ENCODE measurements at places on chromosomes 16 and 17.

GRCh38 chr16:1223355-1224214 is 1.5 kb downstream of the TPSG1 start:
- H3K4me1 ChIP-seq = no peaks in the 10 kb centered on the region
- no peak overlapping the region for H3K4me3 ChIP-seq
- no peak for DNase-seq

- no peak within 1 kb of the TSS for H3K27ac ChIP-seq
- peak within 1 kb of the TSS; percentile 64 for H3K4me3 ChIP-seq
- no peaks in the 10 kb centered on the region for H3K36me3 ChIP-seq
- H3K27me3 ChIP-seq = peaks cover 79% of the 10 kb centered on the region
These were observed at the start of gene HAP1 for GRCh38 chr17:41734139-41734948. Gene HAP1, minus strand, starts transcription at chr17:41734643. Its CDS starts 9 bp downstream, at chr17:41734634.

- H3K36me3 ChIP-seq = no peaks in the 10 kb centered on the region
- peaks cover 35% of the 10 kb centered on the region for H3K4me1 ChIP-seq
- no peak overlapping the region for H3K4me3 ChIP-seq
These were observed 14.3 kb downstream of the PRCD start for GRCh38 chr17:76554131-76554530.

GRCh38 chr16:776824-777223 is 11.4 kb downstream of the RPUSD1 start:
- H3K4me3 ChIP-seq = no peak overlapping the region
- peaks cover 12% of the 10 kb centered on the region for H3K27me3 ChIP-seq

DNA sequence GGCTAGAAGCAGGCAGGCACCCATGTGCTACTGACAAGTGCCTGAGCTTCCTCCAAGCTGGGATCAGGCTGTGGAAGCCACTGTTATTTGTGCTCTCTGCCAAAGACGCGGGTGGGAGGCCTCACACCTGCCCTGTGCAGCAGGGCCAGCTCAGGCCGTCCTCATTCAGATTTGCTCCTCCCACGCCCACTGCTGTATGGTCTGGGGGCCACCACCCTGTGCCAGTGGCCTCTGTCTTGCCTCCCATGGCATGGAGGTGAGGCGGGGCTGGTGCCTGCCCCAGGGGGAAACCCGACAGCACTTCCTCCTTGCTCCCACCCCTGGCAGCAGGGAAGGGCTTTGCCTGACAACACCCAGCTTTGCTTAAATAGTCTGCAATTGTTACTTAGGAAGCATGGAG is 356.5 kb upstream of the CDH8 start:
- no peak overlapping the region for H3K27ac ChIP-seq
- H3K4me1 ChIP-seq = no peaks in the 10 kb centered on the region
- H3K4me3 ChIP-seq = no peak overlapping the region
- no peaks in the 10 kb centered on the region for H3K36me3 ChIP-seq
- DNase-seq = no peak

DNA sequence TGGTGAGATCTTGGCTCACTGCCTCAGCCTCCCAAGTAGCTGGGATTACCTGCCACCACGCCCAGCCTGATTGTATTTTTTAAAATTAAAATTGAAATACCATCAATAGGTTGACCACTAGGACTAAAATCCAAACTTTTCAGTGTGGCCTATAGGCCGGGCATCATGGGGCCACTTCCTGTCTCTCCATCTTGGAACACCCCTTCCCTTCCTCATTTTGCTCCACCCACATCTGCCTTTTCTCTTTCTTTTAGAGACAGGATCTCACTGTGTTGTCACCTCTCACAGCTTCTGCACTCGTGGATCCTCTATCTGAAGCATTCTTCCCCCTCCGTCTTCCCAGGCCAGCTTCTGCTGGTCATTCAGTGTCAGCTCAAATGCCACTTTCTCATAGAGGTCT is 57.0 kb downstream of the BMERB1 start:
- H3K27ac ChIP-seq = no peak overlapping the region
- peaks cover 2% of the 10 kb centered on the region for H3K27me3 ChIP-seq
- DNase-seq = no peak
- no peak overlapping the region for H3K4me3 ChIP-seq

DNA sequence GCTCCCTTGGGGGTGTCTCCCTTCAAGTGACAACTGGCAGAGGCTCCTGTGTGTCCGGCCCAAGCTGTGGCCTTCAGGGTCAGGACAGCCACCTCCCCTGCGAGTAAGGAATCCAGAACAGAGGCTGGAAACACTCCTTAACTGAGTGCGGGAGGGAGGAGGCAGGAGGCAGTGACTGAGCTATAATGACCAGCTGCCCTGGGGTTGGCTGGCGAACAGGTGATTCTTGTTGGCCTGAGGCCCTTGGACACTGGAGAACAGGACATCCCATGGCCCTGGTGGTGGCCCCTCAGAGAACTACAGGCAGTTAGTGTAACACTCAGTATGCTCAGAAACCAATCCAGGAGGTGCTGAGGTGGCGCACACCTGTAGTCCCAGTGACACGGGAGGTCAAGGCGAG is 9.4 kb upstream of the SNAI3 start:
- H3K27ac ChIP-seq = no peak overlapping the region
- no peak overlapping the region for H3K4me3 ChIP-seq
- H3K36me3 ChIP-seq = no peaks in the 10 kb centered on the region
- no peak for DNase-seq
- H3K27me3 ChIP-seq = peaks cover 3% of the 10 kb centered on the region

GRCh38 chr16:3363793-3364192 is 8.1 kb downstream of the OR2C1 start:
- H3K27ac ChIP-seq = no peak overlapping the region
- DNase-seq = no peak
- H3K36me3 ChIP-seq = no peaks in the 10 kb centered on the region

DNA sequence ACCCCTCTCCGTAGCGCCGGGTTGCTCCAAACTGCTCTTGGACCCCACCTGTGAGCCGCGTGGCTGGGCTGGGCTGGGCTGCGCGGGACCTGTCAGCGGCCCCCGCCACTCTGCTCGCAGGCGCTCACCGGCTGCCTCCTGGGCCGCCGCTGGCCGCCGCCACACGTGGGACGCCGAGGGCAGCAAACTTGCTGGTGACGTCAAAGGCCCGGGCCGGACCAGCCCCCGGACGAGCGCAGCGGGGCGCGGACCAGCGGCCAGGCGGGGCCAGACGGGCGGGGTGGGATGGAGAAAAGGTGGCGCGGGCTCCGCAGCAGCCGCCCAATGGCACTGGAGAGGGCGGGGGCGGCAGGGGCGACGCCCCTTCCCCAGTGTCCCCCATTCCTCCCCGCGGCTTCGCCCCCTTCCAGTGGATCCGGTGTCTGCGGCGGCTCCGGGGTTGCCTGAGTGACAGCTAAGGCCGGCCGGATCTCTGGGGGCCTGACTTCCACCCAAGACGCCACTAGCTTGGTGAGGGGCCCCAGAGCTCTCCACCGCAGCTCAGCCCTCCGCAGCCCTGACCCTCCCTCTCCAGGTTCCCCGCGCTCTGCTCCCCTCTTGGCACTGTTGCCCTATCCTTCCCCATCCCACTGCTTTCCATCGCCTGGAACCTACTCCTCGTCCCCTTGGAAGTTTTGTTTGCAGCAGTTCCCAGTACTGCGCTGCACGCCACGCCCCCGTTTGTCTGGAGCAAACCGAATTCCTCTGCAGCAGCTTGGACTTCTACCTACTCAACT is at the start of gene HS3ST3A1:
Gene HS3ST3A1, minus strand, starts transcription at position 154 of the 776 bp plus-strand sequence. CDS start 800 bp downstream, outside the sequence.
- peak within 1 kb of the TSS; percentile 94 for H3K4me3 ChIP-seq
- H3K27me3 ChIP-seq = peaks cover 51% of the 10 kb centered on the region
- peak; percentile 48 for DNase-seq

- H3K4me3 ChIP-seq = peak overlapping the region; percentile 20
- H3K4me1 ChIP-seq = peaks cover 61% of the 10 kb centered on the region
- no peaks in the 10 kb centered on the region for H3K27me3 ChIP-seq
- peak overlapping the region; percentile 84 for H3K27ac ChIP-seq
- peaks cover 16% of the 10 kb centered on the region for H3K36me3 ChIP-seq
- DNase-seq = no peak
These were observed 14.0 kb downstream of the LASP1 start for GRCh38 chr17:38883592-38884526.

GRCh38 chr17:67110619-67111018 is 66.3 kb downstream of the CACNG1 start:
- peaks cover 46% of the 10 kb centered on the region for H3K36me3 ChIP-seq
- H3K4me3 ChIP-seq = no peak overlapping the region
- H3K27me3 ChIP-seq = no peaks in the 10 kb centered on the region
- DNase-seq = no peak
- no peak overlapping the region for H3K27ac ChIP-seq
- no peaks in the 10 kb centered on the region for H3K4me1 ChIP-seq

GRCh38 chr17:73283841-73284282 is 22.2 kb upstream of the CPSF4L start:
- no peak overlapping the region for H3K4me3 ChIP-seq
- no peaks in the 10 kb centered on the region for H3K27me3 ChIP-seq
- H3K27ac ChIP-seq = peak overlapping the region; percentile 97
- peaks cover 12% of the 10 kb centered on the region for H3K36me3 ChIP-seq
- peaks cover 51% of the 10 kb centered on the region for H3K4me1 ChIP-seq
- no peak for DNase-seq

GRCh38 chr17:56718515-56718914 is 115.2 kb downstream of the C17orf67 start:
- H3K36me3 ChIP-seq = no peaks in the 10 kb centered on the region
- peaks cover 21% of the 10 kb centered on the region for H3K27me3 ChIP-seq
- H3K4me1 ChIP-seq = no peaks in the 10 kb centered on the region
- H3K27ac ChIP-seq = no peak overlapping the region
- no peak overlapping the region for H3K4me3 ChIP-seq

- no peaks in the 10 kb centered on the region for H3K27me3 ChIP-seq
- H3K27ac ChIP-seq = no peak overlapping the region
- H3K4me3 ChIP-seq = no peak overlapping the region
These were observed 162.7 kb upstream of the CIBAR2 start for GRCh38 chr16:85274924-85275323.

GRCh38 chr16:2700786-2701185 is 18.5 kb downstream of the KCTD5 start:
- no peaks in the 10 kb centered on the region for H3K27me3 ChIP-seq
- H3K36me3 ChIP-seq = no peaks in the 10 kb centered on the region
- no peak overlapping the region for H3K27ac ChIP-seq
- no peak overlapping the region for H3K4me3 ChIP-seq
- no peak for DNase-seq
- no peaks in the 10 kb centered on the region for H3K4me1 ChIP-seq

GRCh38 chr16:79381603-79382042 is 218.9 kb downstream of the MAF start:
- peaks cover 3% of the 10 kb centered on the region for H3K4me1 ChIP-seq
- DNase-seq = no peak
- no peaks in the 10 kb centered on the region for H3K36me3 ChIP-seq
- peaks cover 9% of the 10 kb centered on the region for H3K27me3 ChIP-seq
- H3K4me3 ChIP-seq = no peak overlapping the region

- H3K27ac ChIP-seq = no peak overlapping the region
- no peak for DNase-seq
- H3K4me1 ChIP-seq = peaks cover 11% of the 10 kb centered on the region
- no peak overlapping the region for H3K4me3 ChIP-seq
These were observed 95.5 kb downstream of the PMP22 start for GRCh38 chr17:15169676-15170075.

GRCh38 chr17:56667925-56668458 is 74.5 kb downstream of the NOG start:
- no peaks in the 10 kb centered on the region for H3K4me1 ChIP-seq
- H3K36me3 ChIP-seq = no peaks in the 10 kb centered on the region
- no peak overlapping the region for H3K27ac ChIP-seq
- H3K27me3 ChIP-seq = peaks cover 10% of the 10 kb centered on the region
- H3K4me3 ChIP-seq = no peak overlapping the region

DNA sequence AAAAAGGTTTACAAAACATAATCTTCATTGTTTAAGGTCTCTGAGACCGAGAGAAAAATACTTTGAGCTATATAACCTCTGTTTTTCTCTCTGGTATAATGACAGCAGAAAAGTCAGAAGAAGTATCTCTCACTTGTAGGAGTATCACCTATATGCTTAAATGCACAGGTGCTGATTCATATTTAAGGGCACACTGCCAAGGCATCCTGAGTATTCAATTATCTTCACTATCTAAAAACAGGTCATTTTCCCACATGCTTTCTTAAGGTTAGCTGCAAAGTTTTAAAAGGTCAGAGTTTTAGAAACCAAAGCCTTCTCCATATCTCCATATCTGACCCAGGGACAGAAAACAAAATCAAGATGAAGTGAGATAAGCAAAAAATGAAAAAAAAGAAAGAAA is 99.3 kb upstream of the C17orf78 start:
- DNase-seq = no peak
- peaks cover 54% of the 10 kb centered on the region for H3K4me1 ChIP-seq
- H3K36me3 ChIP-seq = peaks cover 15% of the 10 kb centered on the region

DNA sequence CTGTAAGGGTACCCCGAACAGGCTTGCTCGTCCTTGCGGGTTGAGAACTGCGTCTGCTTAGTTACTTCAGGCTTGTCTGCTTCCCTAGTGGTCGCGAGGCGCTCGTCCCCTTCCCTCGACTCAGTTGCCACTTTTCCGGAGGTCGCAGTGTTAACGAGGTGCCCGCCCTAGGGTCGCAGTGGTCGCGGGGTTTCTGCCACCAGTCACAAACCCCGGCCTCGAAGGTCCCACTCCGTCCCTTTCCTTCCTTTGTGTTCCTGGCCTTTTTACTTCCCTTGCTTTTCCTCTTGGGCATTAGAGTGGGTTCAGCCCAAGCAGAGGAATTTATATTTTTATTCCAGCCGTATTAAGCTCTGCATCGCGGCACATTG is 299 bp downstream of the NUP85 start:
- H3K27me3 ChIP-seq = no peaks in the 10 kb centered on the region
- H3K27ac ChIP-seq = peak overlapping the region; percentile 100
- no peak for DNase-seq
- peaks cover 12% of the 10 kb centered on the region for H3K4me1 ChIP-seq
- peak overlapping the region; percentile 96 for H3K4me3 ChIP-seq

DNA sequence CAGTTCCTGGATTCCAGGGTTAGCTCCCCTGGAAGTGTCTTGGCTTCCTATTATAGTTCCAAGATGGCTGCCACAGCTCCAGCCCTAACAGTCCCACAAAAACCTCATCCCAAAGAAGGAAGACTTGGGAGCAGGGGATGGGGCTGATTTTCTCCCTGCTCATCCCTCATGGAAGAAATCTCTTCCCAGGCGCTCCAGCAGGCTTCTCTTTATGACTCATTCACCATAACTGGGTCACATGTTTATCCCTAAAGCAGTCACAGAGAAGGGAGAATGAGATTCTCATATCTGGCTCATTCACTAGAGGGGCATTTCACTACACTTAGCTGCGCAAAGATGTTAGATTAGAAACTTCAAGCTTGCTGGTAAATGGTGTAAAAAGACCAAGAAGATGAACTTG is 206.5 kb upstream of the IRX3 start:
- peaks cover 7% of the 10 kb centered on the region for H3K36me3 ChIP-seq
- no peak overlapping the region for H3K4me3 ChIP-seq
- H3K27ac ChIP-seq = no peak overlapping the region
- H3K27me3 ChIP-seq = peaks cover 20% of the 10 kb centered on the region
